ENCODE measurements at places on chromosomes 12 and 14.

DNA sequence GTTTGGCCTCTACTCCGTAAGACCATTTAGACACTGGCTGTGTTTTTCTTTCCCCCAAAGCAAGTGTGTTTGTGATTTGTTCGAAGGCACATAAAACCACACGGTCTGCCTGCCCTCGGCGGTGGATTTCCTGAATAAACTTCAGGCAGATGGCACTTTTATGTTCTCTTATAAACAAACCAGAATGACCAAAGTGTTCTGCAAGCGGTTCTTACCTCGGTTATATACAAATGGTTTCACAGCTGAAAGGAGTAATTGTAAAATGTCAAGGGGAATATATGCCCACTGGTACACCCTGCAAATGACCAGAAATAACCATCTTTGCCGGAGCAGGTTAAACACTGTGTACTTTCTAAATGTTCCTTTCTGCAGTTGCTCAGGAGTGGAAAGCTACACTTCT, 1475.8 kb upstream of the TMEM132C start:
- DNase-seq, result no peak

DNA sequence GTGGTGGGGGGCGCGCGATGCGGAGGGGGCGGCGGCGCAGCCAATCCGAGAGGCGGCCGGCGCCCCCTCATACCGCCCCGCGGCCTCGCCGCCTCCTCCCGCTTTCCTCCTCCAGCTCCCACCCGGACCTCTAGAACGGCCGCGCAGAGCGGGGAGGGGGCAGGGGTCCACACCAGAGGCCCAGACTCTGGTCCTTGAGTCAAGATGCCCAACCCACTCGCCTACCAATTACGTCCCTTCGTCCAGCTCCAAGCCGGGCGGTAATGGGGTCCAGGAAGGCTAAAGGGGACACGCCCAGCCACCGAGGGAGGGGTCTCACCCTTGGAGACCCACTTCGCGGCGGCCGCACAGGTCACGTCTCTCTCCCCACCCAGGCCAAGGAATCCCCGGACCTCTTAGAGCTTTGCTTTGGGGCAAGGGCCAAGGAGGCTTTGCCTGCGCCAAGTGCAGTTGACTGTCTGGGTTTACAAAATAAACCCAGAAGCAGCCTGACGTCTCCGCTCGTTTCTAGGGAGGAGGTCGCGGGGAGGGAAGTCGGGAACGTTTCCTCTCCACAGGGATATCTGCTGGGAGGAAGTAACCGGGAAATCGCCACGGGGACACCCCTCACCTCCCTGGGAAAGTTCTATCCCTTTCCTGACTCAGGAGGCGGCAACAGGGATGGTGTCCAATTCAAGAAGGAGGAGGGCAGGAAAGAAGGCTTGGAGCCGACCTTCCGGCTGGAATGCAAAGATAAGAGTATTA, 394 bp upstream of the AMIGO2 start:
- DNase-seq, result peak; percentile 67

DNA sequence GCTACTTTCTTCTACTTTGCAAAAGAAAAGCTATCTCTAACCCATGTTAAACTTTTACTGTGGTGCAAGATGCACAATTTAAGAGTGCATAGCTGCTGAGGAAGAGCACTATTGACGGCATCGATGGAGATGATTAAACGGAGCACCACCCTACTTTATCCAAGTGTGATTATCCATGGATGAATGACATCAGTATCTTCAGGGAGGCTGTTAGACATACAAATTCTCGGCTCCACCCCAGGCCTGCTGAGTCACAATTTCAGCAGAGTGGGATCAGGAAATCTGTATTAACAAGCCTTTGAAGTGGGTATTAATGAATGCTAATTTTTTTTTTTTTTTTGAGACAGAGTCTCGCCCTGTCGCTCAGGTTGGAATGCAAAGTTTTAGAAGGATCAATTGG, 16.2 kb downstream of the SLC2A14 start:
- DNase-seq, result no peak

DNA sequence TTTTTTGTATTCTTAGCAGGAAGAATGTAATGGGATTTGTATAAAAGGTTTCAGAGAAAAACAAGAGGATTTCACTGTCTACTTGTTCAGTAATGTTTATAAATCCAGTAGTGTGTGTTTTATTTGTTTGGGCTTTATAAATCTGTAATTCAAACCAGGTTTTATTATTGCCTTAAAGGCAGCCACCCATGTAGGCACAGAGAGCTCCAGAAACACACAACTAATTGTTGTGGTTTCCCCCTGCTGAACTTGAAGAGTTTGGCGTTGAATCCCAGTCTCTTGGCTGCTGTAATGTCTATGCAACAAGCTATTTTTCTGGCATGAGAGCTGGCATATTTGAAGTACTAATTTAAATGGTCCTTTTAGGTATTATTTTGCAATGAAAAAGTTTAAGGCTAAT, 63.4 kb upstream of the SLCO1C1 start:
- no peak for DNase-seq

- DNase-seq, result peak; percentile 44
These were observed 52.2 kb downstream of the ATXN2 start for GRCh38 chr12:111546758-111547383.

GRCh38 chr14:22537436-22538310, 51.4 kb downstream of the DAD1 start:
- DNase-seq, result no peak

DNA sequence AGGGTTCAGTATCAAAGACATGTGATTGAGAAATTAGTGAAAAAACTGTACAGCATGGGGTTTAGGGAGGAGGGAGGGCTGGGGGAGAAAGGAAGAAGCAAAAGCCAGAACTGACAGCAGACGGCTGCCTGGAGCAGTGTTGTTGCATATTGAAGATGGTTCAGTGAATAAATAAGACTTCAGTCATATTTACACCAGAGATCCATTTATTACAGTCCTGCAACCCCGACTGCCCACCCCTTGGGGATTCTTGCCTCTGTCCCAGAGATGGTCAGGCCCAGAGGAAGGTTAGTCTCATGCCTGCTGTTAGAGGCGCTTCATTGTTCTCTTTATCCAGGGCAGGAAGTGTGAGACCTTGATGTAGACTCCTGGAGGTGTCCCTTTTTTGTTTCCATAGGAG, 3.2 kb downstream of the GZMH start:
- no peak for DNase-seq

- no peak for DNase-seq
These were observed 8.9 kb downstream of the FANCM start for GRCh38 chr14:45144658-45145057.

DNA sequence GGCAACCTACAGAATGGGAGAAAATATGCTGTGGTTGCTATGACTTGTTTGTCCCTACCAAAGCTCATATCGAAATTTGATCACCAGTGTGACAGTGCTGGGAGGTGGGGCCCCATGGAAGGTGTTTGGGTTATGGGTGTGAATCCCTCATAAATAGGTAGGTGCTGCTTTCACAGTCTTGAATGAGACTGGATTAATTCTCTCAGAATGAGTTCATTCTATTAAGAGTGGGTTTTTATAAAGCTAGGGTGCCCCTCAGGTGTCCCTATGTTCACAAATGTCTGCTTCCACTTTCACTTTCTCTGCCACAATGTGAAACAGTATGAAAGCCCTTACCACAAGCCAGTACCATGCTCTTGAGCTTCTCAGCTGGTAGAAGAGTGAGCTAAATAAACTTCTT, 133.5 kb downstream of the CPNE8 start:
- DNase-seq, result peak; percentile 5

GRCh38 chr14:37746140-37746832, 150.9 kb downstream of the TTC6 start:
- DNase-seq, result no peak

DNA sequence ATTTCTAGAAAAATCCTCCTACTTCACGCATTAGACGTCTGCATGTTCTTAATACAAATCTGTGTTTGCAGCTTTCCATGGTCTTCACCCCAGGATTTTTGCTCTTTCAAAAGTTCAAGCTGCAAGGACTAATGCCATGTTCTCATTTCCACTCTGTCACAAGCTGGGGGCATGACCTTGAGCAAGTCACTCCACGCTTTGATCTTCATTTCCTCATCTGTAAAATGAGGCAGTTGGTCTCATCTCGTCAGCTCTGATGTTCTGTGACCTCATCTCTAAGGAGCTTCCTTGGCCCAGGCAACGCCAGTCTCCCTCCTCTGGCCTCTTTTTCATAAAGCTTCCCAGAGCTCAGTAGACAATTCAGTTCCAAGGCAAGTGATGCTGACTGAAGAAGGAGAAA, 18.8 kb upstream of the BMP4 start:
- DNase-seq, result no peak

- no peak for DNase-seq
These were observed 866.7 kb upstream of the TMEM132C start for GRCh38 chr12:127400221-127400620.

DNA sequence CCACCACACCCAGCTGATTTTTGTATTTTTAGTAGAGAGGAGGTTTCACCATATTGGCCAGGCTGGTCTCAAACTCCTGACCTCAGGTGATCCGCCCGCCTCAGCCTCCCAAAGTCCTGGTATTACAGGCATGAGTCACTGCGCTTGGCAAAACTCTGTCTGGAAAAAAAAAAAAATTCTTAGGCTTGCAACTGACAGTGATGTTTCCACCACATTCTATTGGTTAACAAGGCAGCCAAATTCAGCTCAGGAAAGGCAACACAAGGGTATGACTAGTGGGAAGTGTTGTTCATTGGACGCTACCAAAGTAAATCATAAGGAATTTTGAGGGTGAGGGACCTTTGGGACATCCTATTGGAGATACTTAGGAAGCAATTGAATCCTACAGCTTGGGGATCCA, 2.9 kb upstream of the SBNO1 start:
- peak; percentile 33 for DNase-seq

GRCh38 chr14:70827347-70827746, 18.0 kb upstream of the MAP3K9 start:
- no peak for DNase-seq
